ENCODE measurements at places on chromosomes 6 and 20.

- no peak for DNase-seq
Measured at GRCh38 chr20:63532449-63532971, 4.7 kb downstream of the PTK6 start.

- no peak for DNase-seq
Measured at GRCh38 chr6:49934770-49935169, 29.2 kb downstream of the DEFB114 start.

GRCh38 chr6:146560607-146561006 is 17.0 kb downstream of the RAB32 start:
- no peak for DNase-seq

DNA sequence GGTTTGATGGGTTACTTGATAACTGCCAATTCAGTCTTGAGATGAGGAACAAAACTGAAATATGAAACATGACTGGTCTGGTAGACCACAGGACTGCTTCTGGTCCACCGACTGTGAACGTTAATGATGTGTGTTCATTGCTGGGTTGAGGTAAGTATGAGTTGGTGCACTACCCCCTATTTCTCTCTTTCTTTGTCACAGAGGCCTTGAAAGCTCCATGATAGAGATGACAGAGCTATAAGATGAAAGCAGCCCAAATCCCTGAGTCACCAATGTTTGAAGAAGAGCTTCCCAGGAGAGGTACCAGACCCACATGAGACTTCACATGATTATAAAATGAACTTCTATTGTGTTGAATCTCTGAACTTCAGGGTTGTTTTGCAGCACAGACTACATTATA is 555.5 kb downstream of the PTPRT start:
- no peak for DNase-seq

- no peak for DNase-seq
Measured at GRCh38 chr20:38962928-38963401, 821 bp downstream of the DHX35 start.

DNA sequence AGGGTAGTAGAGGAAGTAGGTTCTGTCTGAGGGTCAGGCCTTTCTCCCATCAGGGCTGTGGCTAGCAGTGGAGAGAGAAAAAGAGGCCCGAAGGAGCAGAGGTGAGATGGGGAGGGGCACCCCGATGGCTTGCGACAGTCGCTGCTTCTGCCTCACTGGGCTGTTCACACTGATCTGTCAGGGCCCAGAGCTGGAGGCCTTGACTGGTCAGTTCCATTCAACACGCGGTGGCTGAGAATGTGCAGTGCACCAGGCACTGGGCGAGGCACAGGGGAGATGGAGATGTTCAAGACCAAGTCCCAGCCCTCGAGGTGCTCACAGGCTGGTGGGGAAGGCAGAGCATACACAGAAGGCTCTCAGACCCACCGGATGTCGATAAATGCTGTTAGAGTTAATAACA is 21.4 kb downstream of the SLC12A5 start:
- no peak for DNase-seq

DNA sequence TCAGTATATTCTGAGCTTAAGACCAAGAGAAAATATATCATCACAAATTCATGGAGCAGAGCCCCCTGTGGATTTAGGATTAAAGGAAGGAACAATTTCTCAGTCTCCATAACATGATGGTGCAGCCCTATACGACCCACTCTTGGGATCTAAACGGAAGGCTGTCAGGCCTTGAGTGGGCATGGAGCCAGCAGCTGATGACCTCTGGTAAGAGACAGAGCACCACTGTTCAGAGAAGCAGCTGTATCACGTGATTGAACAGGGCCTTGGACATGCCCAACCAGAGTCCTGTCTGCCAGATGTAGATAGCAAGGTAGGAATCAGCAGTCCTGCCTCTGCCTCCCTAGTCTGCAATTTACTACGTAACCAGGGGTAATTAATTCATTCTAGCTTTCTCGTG is 259.4 kb upstream of the POU3F2 start:
- DNase-seq, result no peak

- DNase-seq, result no peak
Measured at GRCh38 chr6:41280381-41281057, 6.0 kb downstream of the TREM1 start.

- no peak for DNase-seq
Measured at GRCh38 chr20:21272279-21272678, 30.9 kb upstream of the XRN2 start.

- no peak for DNase-seq
Measured at GRCh38 chr6:35489066-35489465, 7.8 kb downstream of the TEAD3 start.

- DNase-seq, result no peak
Measured at GRCh38 chr6:2361195-2361594, 115.8 kb upstream of the GMDS start.
